ENCODE measurements at places on chromosomes 1 and 21. TPM values are rescaled to one million over a fixed set of nuclear protein-coding genes. Genes with fewer than 3 reads are reported as not detected.

The CD34 gene
- total RNA-seq: not detected

The RALGPS2 gene
- total RNA-seq: 36.0 TPM

The RPS27 gene
- total RNA-seq: 3,737 TPM

The TSPEAR gene
- total RNA-seq: 0.07 TPM

The CD1B gene
- total RNA-seq: not detected
